Stimulated activated CD8-positive, alpha-beta memory T cell treated with anti-CD3 and anti-CD28 coated beads, Interleukin-2, amount 100 ng/mL, for 48 hours (primary cell): ENCODE measurements at places on chromosomes 3 and 15.

DNA sequence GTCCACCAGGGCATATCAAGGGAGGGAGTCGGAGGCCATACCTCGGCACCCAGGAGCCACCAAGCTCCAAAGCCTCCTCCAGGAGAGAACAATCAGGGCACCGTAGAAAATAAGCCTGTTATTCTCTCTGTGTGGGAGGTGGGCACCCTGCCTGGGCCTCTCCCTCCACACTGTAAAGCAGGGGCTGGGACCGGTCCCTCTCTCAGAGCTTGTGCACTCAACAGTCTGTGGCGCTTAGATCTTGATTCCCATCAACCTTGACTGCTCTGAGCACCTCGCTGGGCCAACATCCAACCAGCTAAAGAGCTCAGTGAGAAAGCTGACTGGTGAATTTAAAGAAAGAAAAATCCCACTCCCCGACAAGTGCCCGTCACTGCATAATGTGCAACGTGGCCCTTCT is 53.0 kb downstream of the PCSK6 start:
- DNase-seq: no peak

- DNase-seq: no peak
Measured at GRCh38 chr15:82943176-82943575, 9.3 kb downstream of the HOMER2 start.

- DNase-seq: no peak
Measured at GRCh38 chr3:55818485-55818884, 331.4 kb upstream of the WNT5A start.

- DNase-seq: no peak
Measured at GRCh38 chr3:14222900-14223594, 44.4 kb downstream of the LSM3 start.

GRCh38 chr3:18649666-18650363 is 224.7 kb upstream of the SATB1 start:
- DNase-seq: peak; percentile 11

DNA sequence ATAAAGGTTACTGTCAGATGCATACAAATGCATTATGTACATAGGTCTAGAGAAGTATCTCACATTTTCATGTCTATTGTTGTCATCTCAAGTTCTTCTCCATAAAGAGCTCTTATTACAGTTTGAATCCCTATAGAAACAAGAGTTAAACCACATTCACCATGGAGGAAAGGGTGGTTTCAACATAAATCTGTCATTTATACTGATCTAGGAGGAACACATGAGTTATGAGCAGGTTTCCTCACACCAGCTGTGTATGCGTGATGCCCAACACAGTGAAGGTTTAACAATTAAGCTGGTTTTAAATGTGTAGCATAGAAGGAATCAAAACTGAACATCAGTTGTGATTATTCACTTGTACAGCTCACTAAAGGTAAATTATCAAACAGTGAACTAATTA is 251.7 kb downstream of the KCNMB2 start:
- no peak for DNase-seq

- DNase-seq: no peak
Measured at GRCh38 chr3:41118461-41119390, 80.6 kb upstream of the CTNNB1 start.

DNA sequence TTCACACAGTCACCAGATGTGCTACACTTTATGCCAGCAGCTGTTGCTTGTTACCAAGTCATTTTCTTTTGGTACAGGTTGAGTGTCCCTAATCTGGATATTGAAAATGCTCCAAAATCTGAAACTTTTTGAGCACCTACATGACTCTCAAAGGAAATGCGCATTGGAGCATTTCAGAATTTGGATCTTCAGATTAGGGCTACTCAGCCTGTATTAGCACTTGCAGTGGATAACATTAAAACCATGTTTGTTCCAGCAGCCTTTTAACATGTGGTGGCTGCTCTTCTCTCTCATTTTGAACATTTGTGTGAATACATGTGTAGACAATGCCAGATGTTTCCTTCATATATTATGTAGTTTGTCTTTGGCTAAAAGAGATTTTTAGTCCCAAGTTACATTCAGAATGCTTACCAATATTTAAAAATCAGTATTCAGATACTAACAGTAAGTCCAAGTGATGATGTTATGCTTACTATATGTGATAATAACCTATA is 230.9 kb upstream of the UBE2E1 start:
- DNase-seq: no peak

- no peak for DNase-seq
Measured at GRCh38 chr3:178673529-178673928, 137.3 kb downstream of the KCNMB2 start.

- DNase-seq: no peak
Measured at GRCh38 chr3:4830586-4830914, 148.7 kb upstream of the BHLHE40 start.

DNA sequence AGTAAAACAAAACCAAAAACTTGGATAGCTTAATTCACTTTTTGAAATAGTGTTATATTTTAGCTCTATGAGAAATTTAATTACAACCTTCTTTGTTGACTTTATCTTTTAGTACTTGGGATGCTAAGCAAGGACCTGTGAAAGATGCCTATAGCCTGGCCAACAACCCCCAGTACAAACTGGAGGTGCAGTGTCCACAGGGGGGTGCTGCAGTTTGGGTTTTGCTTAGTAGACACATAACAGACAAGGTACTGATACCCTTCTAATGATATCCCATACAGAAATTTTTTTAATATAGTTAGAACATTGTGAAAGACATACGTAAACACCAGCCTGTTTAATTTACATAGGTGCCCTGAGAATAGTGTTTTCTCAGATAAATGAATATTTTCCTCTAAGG is 35.3 kb downstream of the CAPN7 start:
- peak; percentile 34 for DNase-seq

DNA sequence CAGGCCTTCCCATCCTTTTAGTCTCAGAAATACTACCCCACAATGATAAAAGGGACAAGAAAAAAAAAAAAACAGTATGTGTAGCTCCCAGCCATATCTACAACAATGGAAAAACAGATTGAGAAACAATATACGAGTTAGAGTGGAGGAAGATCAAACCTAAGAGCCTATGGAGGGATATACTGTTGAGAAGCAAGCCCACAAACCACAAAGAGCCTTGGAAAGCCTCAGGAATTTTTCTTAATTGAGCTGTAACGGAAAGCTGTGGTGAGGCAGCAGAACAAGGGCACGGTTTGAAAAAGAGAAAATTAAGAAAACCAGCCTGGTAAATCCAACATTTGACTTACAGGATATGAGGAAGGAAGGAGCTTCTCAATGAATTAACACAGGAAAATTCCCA is 21.4 kb downstream of the KPNA1 start:
- DNase-seq: no peak

DNA sequence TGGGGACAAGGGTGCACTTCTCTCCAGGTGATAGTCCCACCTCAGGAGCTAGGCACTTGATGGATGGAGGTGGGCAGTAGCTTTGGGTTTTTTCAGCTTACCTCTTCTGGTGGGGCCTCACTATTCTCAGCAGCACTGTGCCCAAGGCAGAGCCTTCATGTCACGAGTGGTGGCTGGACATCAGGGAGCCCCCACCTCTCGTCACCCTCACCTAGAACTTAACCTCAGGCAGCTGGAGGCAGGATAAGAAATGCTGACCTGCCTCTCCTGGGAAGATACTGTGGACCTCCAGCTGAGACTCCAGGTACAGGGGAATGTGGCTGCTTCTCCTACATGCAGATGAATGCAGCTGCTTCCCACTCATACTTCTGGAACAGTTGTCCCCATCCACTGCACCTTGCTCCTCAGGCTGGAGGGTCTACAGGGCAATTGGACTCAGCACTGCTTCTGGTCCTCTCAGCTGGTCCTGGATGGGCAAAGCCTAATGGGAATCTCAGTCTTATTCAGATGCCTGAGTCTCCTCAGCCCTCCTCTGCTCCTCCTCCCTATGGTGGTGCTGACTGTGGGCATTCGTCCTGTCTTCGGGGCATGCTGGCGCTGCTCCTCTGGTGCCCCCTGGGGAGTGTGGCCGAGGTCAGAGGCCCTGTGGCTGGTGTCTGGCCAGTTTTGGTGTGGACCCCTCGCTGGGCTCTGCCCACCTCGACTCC is 129.9 kb downstream of the KLF13 start:
- no peak for DNase-seq

- DNase-seq: no peak
Measured at GRCh38 chr3:49098429-49098828, 4.6 kb upstream of the QRICH1 start.

- no peak for DNase-seq
Measured at GRCh38 chr15:73737535-73737934, 15.6 kb downstream of the INSYN1 start.

- DNase-seq: no peak
Measured at GRCh38 chr3:172700256-172700655, 10.6 kb downstream of the NCEH1 start.

GRCh38 chr15:62462268-62462667 is 297.2 kb upstream of the C2CD4B start:
- DNase-seq: no peak

DNA sequence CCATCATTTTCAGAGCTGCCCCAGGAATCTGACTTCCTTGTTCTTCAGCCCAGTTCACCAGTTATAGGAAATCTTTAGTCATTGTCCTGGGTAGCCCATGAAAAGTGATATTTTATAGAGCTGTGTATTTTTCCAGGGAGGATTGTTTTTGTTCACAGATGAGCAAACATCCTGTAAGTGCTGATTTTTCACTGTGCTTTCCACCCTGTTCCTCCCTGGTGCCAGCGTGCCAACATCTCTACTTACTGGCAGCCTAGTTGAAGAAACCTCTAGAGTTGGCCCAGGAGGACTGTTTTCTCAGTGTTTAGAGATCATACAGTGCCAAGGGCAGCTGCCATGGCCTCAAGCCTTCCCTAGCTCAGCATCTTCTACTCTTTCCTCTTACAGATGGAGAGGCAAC is 41.3 kb downstream of the ST6GAL1 start:
- no peak for DNase-seq

GRCh38 chr3:192482809-192483208 is 244.5 kb downstream of the FGF12 start:
- no peak for DNase-seq

GRCh38 chr15:91855241-91855640 is 1.7 kb downstream of the SLCO3A1 start:
- DNase-seq: no peak

- no peak for DNase-seq
Measured at GRCh38 chr3:60920519-60920918, 330.7 kb downstream of the FHIT start.

- DNase-seq: no peak
Measured at GRCh38 chr3:108511490-108511889, 1.1 kb upstream of the MYH15 start.

DNA sequence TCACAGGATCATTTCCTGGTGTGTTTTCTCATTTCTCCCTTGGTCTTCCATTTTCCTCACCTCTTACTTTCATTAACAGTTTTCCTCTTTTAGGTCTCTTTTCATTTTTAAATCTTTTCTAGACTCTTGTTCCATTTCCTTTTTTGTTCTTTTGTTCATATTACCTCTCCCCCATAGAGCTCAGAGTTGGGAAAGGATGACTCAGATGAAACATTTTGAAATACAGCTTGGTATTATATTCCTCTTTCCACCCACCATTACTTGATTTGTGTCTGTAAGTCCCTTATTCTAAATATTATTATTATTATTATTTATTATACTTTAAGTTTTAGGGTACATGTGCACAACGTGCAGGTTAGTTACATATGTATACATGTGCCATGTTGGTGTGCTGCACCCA is 153.1 kb downstream of the VGLL3 start:
- no peak for DNase-seq

DNA sequence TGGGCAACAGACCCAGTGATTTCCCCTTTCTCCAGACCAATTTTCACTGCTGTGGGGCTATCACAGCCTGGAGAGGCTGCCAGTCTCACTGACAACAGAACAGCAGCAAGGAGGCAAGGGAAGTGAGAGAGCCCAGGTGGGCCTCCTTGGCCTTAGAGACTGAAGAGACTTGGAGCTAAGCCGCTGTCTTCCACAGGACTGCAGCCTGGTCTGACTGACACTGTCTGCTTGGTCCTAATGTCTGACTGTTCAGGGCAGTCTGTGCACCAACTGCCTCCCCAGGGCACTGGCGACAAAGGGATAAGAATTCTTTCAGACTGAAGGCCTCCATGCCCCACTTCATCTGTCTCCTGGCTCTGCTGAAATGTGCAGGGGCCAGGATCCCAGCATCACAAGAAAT is 11.5 kb downstream of the POMGNT2 start:
- no peak for DNase-seq

- no peak for DNase-seq
Measured at GRCh38 chr3:87397211-87397610, 120.8 kb upstream of the POU1F1 start.

GRCh38 chr3:143437405-143437804 is 317.8 kb downstream of the CHST2 start:
- no peak for DNase-seq

GRCh38 chr3:42732196-42732828 is 29.7 kb upstream of the HHATL start:
- DNase-seq: no peak

DNA sequence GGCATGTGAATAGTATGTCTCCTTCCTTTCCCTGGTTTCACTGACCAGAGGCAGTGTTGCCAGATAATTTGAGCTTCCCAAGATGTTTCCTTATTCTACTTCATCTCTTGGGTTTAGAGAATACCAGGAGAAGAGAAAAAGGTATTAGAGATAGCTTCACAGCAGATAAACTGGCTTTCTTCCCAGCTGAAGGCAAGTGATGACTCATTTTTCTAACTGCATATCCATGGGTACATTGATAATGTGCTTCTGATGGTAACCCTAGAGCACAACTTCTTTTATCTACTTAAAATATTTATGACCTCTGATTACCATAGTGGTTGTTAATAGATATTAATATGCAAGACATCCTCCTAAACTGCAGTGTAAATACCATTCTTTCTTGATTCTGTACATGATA is 34.6 kb upstream of the CMTM8 start:
- no peak for DNase-seq

DNA sequence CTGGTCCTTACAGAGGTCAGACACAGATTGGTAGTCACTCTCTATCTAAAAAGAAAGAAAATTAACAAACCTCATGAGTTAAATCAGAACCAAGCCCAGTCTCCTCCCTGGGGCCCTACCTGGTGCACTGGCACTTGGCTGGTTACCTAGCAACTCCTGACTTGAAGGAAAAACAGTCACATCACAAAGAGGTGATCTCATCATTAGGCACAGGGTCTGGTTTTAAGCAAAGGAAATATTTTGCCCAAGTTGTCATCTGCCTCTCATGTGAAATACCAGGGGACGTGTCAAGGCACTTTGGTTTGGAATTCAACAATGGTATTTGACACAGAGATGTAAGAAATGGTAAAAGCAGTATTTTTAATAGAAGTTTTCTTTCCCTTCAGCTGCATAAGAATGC is 47.7 kb upstream of the FMN1 start:
- no peak for DNase-seq

- no peak for DNase-seq
Measured at GRCh38 chr15:83843471-83843871, 189.5 kb downstream of the ADAMTSL3 start.

DNA sequence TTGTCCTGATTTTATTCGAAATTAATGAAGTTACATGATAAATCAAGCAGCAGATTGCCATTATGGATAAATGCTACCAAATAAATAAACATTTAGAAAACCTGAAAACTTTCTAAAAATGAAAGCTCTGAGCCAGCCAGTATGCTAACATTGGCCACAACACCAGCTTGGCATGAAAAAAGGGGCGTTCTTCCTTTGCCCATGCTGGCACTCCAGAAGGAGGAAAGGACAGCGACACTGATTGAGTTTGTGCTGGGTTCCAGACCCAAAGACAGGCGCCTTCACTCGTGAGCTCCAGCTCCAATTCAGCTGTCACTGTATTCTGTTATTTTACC is 5.1 kb downstream of the STIMATE start:
- no peak for DNase-seq
